Naive thymus-derived CD8-positive, alpha-beta T cell (primary cell): ENCODE measurements at places on chromosomes 7 and 10.
A peak's percentile ranks its signal among the peaks of the same experiment; 100 is the strongest.

DNA sequence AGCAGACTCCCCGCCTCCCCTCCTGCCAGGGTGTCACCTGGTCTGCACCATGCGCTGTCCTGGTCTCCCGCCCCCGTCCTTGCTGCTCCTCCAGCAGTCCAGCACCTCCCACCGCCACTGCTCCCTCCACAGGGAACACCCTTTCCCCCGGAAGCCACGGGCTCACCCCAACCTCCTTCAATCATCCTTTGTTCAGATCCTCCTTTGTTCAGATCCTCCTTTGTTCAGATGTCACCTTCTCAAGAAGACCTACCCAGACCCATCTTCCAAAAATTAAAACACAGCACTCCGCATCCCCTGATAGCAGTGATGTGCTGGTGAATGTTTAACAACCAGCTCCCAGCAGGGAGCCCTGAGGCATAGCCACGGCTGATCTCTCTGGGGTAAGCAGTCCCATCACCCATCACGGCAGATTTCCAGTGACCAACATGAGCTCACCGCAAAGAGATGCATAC lies 237.7 kb downstream of the USP6NL start:
- DNase-seq: no peak

GRCh38 chr10:110851020-110851612 lies 20.6 kb upstream of the PDCD4 start:
- DNase-seq: no peak

DNA sequence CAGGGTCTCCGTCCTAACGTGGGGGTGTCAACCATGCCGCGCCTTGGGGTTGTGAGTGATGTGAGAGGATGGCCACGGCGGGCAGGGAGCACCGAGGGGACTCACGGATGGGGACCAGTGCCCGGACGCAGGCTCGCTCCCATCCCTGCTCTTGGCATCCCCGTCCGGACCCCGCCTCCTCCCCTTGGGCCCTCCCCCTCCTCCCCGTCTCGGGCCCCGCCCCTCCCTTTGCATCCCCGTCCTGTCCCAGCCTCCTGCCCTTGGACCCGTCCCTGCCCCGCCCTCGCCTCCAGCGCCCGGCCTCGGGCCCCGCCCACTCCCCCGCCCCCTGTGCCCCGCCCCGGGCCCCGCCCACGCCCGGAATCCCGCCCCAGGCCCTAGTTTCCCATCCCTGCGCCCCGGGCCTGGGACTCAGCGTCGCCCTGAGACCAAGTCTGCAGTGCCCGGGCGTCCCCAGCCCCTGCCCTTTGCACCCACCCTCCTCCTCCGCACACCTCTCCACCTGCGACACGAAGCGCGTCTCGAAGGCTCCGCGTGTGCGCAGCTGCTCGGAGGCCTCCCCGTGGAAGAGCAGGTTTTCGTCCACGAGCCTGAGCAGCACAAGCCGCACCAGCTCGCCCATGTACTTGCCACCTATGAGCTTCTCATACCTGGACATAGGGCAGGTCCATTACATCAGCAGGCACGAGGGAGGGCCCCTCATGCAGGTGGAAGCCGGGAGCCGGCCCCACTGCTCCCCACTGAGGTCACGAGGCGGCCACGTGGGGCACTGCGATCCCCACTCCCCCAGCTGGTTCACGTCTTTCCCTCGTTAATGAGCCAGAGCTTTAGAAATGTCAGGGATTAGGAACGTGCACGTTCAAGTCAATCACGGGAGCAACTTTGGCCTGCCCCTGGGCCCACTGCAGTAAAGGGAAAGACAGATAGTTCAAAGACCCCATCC lies 5.1 kb upstream of the MYL7 start:
- peak; percentile 74 for DNase-seq

- no peak for DNase-seq
Observed at GRCh38 chr10:126068322-126068721, 172.0 kb downstream of the FANK1 start.

GRCh38 chr7:132045481-132045980 lies 489.1 kb upstream of the PODXL start:
- DNase-seq: no peak
